Purkinje cell (primary cell): ENCODE measurements at places on chromosomes 1 and 21. TPM values are rescaled to one million over a fixed set of nuclear protein-coding genes. Genes with fewer than 3 reads are reported as not detected.

KRTAP8-1 gene
- not detected in 2 replicates for polyA plus RNA-seq

CFHR2 gene
- polyA plus RNA-seq = not detected in 2 replicates

GBP7 gene
- 0.13 TPM in 1 of 2 replicates, not detected in the other for polyA plus RNA-seq

CATSPERE gene
- 0.73 TPM in 1 of 2 replicates, not detected in the other for polyA plus RNA-seq

NADK gene
- polyA plus RNA-seq = 0.81 and 3.2 TPM in 2 replicates

SYT11 gene
- polyA plus RNA-seq = 166 and 187 TPM in 2 replicates

DPYD gene
- 1.5 TPM in 2 replicates for polyA plus RNA-seq
